ENCODE measurements at places on chromosomes 3 and 15.

DNA sequence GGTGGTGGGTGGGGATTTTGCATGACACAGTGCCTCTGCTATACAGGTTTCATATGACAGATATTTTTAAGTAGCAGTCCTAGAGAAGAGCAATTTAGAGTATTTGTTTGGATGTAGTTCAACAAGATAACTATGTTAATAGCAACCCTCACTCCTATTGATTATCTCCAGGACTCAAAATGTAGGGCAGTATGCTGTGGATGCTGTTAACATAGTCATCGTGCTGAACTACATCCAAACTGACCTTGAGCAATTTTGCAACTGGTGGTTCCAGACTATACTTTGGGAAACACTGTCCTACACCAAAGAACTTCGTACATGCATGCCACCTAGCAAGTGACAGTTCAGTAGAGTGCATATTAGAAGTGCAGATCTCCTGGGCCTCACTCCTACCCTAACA is 117.6 kb downstream of the IL5RA start:
- no peak for DNase-seq

- DNase-seq, result no peak
Measured at GRCh38 chr3:13200465-13200864, 127.2 kb upstream of the IQSEC1 start.

- no peak for DNase-seq
Measured at GRCh38 chr3:128550471-128551126, 57.6 kb upstream of the GATA2 start.

- no peak for DNase-seq
Measured at GRCh38 chr3:194107107-194107506, 28.8 kb upstream of the HES1 start.

GRCh38 chr15:78570710-78571109 is 5.4 kb downstream of the CHRNA5 start:
- no peak for DNase-seq

DNA sequence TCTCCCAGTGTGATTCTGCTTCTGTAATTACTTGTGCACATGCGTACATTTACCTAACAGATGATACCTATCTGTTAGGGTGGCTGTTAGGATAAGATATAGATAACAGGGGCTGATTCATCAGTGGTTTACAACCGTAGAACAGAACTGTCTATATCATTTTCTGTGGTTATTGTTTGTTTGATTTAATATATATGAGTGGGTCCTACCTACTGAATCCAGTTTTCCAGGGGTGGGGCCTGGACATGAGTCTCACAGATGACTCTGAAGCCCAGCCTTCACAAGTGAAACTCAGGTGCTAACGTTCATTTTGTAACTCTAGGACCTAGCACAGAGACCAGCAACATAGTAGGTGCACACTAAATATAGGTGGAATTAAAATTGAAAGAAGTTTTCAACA is 10.4 kb upstream of the ACAP2 start:
- no peak for DNase-seq

DNA sequence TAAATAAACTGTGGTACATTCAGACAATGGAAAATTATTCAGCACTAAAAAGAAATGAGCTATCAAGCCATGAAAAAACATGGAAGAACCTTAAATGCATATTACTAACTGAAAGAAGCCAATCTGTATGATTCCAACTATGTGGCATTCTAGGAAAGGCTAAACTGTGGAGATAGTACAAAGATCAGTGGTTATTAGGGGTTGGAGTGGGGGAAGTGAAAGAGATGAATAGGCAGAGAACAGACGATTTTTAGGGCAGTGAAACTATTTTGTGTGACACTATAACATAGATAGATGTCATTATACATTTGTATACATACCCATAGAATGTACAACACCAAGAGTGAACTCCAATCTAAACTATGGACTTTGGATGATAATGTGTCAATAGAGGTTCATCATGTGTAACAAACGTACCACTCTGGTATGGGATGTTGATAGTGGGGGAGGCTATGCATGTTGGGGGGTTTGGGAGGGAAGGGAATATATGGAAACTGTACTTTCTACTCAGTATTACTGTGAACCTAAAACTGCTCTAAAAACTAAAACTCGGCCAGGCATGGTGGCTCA is 29.0 kb downstream of the RAB27A start:
- DNase-seq, result no peak

DNA sequence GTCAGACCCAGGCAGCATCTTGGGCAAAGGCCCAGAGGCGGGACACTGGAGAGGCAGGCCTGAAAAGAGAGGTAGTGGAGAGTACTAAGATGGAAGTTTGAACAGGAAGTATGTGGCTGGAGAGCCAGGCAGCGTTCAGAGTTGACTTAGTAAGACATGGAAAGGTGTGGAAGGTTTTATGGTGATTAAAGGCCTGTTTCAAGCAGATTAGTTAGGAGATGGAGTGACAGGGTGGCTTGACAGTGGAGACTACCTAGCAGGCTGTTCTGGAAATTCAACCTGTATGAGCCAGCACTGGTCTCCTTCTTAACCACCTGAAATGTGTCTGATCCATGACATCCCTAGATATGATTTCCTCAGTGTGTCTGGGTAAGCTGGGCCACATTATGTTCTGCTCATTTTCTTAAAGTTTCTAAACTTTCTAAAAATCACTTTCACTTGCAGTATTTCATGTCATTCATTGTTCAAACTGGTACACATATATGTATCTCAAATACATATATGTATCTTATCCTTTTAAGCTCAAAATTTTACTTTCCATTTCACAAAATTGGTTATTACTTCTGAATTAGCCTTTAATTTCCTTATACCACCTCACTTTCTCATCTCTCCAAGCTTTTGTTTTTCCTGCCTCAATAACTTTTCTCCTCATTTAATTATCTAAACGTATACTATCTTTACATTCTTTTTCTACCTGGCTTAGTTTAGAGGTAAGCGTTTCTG is 43.4 kb upstream of the ARL14 start:
- no peak for DNase-seq

GRCh38 chr3:16239780-16240179 is 25.0 kb downstream of the DPH3 start:
- no peak for DNase-seq

- no peak for DNase-seq
Measured at GRCh38 chr15:25408428-25408827, 30.4 kb downstream of the UBE3A start.

GRCh38 chr3:136305879-136306278 is 55.7 kb downstream of the PCCB start:
- peak; percentile 36 for DNase-seq

DNA sequence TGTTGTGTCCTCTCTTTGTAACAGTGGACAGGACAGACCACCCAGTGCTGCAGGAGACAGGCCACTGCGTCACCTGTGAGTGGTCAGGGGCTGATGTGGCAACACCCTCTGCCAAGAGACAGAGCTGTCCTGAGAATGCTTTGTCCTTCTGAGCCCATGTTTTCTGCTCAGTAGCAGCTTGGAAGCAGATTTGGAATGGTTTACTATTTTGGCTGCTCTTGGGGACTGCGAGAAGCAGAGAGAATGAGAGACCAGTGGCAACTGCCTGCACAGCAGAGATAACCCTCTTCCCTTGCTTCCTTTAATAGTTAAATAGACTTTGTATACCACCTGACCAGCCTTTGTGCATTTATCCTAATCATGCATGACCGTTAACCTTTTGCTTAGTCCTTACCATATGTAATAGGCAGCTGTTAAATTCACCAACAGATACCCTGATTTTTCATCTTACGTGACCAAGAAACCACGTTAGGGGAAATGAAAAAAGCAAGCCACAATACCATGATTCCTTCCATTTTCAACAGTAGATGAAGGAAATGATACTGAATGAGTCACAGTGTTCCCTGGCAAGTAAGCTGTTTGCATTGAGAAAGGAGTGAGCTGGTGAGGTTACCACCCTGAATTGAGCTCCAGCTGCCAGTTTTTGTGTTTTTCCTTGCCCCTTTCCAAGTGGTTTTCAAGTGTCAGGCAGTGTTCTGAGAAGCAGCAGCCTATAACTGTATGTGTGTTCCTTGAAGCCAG is 35.5 kb downstream of the B3GALNT1 start:
- DNase-seq, result peak; percentile 43

- DNase-seq, result no peak
Measured at GRCh38 chr3:186307594-186308221, 54.3 kb downstream of the DGKG start.

DNA sequence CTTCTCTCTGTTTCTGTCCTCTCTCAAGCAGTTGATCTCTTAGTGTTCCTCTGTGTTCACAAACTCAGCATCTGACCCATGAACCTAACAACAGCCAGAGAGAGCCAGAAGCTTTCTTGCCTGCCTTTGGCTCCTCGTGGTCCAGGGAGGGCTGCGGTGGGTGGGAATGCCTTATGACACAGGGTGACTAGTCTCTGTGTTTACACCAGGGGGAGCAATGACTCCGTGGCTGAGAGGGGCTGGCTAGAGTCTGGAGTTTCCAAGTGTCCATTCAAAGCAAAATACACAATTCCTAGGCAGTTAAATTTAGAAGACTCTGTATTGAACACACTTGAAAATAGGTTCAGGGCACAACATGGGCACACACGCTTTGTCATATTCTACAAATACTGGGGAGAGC is 370.0 kb upstream of the FRG2C start:
- DNase-seq, result peak; percentile 28

DNA sequence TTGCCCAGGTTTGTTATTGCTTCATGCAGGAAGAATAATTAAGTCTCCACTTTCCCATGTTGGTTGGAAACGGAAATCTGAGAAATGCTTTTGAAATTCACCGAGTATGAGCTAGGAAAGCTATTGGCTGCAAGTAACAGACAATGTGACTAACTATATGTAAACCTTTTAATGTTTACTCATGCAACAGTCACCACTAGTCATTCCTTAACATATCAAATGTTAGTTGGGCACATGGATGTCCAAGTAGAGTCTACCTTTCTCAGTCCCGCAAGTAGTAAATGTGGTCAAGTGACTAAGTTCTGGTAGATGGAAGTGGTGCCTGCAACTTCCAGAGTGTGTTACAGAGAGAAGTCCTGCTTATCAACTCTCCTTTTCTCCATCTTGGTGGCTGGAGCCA is 52.5 kb downstream of the KLF15 start:
- no peak for DNase-seq

DNA sequence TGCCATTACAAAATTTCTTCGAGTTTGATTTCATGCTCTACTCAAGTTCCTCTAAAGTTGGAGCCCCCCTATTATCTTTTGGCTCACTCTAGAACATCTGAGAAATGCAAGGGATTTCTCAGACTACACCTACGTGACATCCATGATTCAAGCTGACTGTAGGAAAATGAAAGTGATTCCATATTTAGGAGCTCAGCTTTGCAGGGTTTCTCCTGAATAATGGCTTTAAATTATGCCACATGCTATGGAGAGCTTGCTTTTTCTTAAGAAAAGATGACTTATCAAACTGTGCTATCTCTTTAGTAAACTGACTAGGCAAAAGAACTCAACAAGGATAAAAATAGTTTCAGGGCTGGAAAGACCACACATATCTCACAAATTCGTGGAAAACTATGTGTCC is 292.1 kb downstream of the LSAMP start:
- no peak for DNase-seq

Data from H54 (cell line).